Suprapubic skin (tissue), 4 donors: ENCODE measurements at places on chromosomes 4 and X.

DNA sequence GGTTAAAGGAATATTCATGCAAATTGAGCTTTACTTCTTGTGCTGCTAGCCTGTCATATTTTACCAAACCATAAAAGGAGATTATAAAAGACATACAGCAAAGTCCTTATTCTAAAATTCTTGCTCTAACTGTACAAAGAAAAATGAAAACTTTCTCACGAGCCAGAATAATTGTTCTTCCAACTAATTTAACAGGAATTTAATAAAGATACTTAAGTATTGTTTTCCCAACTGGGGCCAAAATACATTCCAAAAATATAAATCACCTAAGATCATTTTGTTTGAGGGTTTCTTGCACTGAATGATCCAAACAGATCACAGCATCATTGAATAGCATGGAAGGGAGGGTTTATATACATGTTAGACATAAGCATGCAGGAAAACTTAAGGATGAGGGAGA lies 127.1 kb upstream of the PCDH18 start:
- no peak overlapping the region for H3K4me3 ChIP-seq
- H3K36me3 ChIP-seq, result no peaks in the 10 kb centered on the region
- H3K27me3 ChIP-seq, result no peaks in the 10 kb centered on the region
- H3K27ac ChIP-seq, result no peak overlapping the region
- DNase-seq, result no peak

DNA sequence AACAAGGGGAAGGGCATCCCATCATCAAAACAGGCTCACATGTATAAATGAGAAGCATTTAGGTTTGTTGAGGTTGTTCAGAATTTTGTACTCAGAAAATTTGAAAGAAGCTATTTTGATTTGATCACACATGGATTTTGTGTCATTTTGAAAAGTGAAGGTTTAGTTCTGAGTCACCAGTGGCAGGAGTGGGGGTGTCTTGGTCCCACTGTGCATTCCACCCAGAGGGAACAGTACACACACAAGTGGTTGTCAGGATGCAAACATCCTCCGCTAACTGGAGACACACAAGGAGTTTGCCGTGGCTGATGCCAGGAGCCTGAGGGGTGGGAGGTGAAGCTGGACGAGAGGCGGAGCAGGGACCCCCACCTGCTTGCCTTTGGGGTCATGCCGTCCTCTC lies 198.2 kb upstream of the PSAPL1 start:
- H3K27me3 ChIP-seq, result peaks cover 20% of the 10 kb centered on the region
- H3K4me3 ChIP-seq, result no peak overlapping the region
- no peaks in the 10 kb centered on the region for H3K36me3 ChIP-seq
- DNase-seq, result no peak
- H3K27ac ChIP-seq, result no peak overlapping the region
- H3K4me1 ChIP-seq, result peaks cover 28% of the 10 kb centered on the region

- H3K27me3 ChIP-seq, result no peaks in the 10 kb centered on the region
- no peak overlapping the region for H3K27ac ChIP-seq
- H3K4me3 ChIP-seq, result no peak overlapping the region
- no peaks in the 10 kb centered on the region for H3K36me3 ChIP-seq
- DNase-seq, result no peak
- H3K4me1 ChIP-seq, result peaks cover 6% of the 10 kb centered on the region
Measured at GRCh38 chr4:124686279-124686678, 26.3 kb downstream of the ANKRD50 start.

DNA sequence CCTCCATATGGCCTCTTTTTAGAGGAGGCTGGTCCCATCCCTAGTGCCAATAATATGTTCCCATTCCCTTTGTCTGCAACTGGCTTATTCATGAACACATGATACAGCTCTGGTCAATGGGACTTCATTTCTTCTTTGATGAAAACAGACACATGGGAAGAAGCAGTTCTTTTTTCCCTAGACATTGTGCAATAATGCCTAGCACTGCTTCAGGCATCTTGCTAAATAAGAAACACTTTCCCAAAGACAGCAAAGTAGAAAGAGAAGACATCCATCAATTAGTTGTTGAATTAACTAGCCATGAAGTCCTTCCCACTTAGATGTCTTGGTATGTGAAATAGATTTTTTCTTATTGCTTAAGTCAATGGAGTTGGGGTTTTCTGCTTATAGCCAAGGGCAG lies 40.1 kb upstream of the TRPC3 start:
- H3K4me3 ChIP-seq, result no peak overlapping the region
- no peaks in the 10 kb centered on the region for H3K36me3 ChIP-seq
- DNase-seq, result no peak
- no peak overlapping the region for H3K27ac ChIP-seq
- H3K27me3 ChIP-seq, result no peaks in the 10 kb centered on the region
- no peaks in the 10 kb centered on the region for H3K4me1 ChIP-seq
